ENCODE measurements at places on chromosomes 2 and 18.

DNA sequence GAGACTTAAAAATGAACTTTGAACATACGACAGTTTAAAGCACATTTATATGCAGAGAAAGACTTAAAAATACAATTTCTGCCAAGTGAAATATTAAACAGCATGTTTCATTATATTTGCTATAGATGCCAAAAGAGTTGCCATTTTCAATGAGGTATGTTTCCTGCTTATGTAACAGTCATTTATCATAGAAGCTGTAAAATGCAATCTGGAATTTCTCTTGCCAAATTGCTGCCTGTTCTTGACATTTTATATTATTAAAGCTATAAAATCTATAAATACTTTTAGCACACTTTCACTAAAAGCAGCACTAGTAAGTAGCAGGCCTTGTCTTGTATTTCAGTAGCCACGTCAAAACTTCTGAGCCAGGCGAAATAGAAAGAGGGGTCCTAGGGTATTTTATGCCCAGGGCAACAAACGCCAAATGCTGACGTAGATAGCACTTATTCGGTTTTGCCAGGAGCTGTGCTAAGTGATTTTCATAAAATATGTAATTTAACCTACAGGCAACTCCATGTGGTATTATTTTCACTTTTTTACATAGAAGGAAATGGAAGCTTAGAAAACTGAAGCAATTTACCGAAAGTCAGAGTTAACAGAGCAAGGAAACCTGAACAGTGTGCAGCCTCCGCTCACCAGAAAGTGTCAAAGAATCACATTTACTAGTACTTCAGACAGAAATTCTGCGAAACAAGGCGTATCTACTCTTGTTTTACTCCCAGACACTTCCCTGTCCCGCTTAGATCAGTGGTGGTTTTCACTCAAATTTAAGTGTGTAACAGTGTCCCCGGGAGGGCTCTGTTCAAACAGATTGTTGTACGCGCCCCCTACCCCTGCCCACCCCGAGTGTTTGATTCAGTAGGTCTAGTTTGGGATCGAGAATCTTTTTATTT is 1.2 kb upstream of the CYP20A1 start:
- no peak for DNase-seq

DNA sequence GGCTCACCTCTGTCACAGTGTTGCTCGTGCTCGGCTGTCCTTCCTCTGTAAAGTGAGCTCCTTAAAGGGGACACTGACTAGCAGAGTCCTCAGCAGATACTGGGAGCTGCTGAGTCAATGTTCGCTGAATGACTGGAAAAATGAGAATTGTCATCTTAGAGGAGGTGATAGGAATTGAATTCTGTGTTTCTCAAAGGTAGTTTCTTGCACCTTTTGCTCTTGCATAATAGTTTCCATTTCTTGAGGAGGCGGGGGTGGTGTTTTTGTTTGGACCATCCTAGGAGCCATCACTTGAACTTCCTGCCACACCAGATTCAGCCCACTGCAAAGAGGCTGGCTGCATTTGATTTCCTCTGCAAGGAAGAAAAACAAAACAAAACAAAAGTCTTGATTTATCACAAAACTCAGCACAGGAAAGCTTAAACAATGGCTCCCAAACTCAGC is 11.4 kb upstream of the RFX8 start:
- no peak for DNase-seq

GRCh38 chr18:70028084-70028483 is 80.4 kb upstream of the CD226 start:
- DNase-seq: no peak

DNA sequence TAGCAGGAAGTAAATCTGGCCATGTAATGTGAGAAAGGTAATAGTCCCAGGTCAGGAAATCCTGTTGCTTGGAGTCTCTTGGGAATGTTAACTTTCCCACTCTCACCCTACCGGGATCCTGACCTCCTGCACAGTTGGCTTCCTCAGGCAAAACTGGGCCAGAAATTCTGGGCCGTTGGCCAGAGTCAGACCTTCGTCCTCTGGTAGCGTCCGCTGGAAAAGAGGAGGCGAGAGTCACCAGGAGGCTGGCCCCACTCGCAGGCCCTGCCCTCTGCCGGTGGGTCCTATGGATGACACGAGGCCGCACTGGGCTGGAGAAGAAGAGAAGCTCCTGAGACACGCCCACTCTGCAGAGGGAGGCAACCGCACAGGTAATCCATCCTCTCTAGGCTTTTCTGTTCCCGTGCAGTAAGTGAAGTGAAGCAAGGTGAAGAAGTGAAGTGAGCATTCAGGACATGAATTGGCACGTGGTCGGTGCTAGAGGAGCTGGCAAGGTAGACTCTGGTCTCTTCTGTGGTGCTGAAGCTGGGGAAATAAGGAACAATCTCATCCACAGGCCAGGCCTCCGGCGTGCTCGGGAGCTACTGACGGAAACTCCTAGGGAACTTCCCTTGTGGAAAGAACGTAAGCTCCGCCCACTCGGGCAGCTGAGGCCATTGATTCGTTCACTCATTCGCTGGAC is 182.7 kb upstream of the GLI2 start:
- no peak for DNase-seq

DNA sequence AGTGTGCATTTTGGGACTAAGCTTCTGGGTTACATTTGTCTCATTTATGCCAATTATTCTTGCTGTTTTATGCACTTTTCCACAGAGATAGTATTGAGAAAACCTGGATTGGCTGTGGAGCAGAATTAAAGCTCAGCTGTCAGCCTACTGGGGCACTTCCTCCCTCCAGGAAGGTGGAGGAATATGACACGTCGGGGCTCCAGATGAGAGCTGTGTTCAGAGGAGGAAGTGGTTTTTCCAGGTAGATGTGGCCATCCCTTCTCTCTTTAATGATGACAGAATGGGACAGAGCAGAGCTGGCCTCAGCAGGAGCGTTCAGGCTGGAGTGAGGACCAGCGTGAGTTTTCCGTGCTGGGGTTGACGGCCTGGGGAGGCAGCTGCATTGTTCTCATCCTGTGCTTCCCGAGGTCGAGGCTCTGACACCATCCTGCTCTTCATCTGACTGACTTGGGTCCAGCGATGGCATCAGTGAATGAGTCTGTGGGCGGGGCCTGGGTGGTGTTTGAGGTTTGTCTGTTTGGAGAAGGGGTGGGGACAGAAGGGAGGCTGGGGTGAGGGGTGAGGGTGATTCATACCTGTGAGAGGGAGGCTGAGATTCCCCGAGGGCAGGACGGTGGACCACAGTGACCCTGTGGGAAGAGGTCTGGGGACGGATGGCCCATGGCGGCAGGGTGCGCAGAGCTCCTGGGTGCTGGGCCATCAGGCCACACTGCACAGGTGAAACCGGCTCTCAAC is 207.0 kb downstream of the LDLRAD4 start:
- no peak for DNase-seq

- no peak for DNase-seq
Measured at GRCh38 chr2:27756544-27757498, 14.7 kb upstream of the MRPL33 start.

GRCh38 chr2:101949304-101949703 is 42.5 kb upstream of the IL1R2 start:
- no peak for DNase-seq

- no peak for DNase-seq
Measured at GRCh38 chr18:6054256-6054842, 159.0 kb upstream of the TMEM200C start.

DNA sequence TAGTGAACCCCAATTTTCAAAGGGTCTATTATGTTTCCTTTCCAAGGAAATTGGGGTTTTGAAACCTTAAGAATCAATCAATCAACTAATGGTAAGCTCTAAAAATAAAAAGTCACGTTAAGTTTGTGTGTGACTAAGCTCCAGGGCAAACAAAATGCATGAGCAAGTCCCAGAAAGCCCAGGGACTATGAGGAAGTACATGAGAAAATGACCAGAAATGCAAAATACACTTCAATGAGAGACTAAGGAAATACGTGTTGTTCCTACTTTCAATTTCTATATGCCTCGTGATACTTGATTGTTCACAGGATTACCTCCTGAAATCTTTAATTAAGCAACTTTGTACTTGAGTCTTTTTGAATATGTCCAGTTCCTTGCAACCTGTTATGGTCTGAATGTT is 684.4 kb upstream of the SYT4 start:
- no peak for DNase-seq

DNA sequence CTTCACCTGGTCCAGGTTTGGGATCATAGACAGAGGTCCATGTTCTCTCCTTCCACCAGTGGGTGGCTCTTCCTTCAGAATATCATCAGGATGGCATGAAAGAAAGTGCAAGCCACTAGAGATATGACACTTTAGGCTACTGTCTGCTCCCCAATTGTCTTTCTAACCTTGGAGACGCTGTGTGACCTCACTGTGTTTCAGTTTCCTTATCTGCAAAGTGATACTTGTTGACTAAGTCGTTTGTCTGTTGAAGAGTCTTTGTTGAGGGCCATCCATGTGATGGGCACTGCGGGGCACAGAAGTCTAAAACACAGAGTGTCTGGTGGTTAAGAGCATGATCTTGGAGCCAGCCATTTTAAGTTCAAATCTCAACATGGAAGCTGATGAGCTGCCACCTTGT is 259.9 kb upstream of the THSD7B start:
- no peak for DNase-seq

- DNase-seq: peak; percentile 51
Measured at GRCh38 chr2:86035883-86036668, 69.6 kb downstream of the POLR1A start.

DNA sequence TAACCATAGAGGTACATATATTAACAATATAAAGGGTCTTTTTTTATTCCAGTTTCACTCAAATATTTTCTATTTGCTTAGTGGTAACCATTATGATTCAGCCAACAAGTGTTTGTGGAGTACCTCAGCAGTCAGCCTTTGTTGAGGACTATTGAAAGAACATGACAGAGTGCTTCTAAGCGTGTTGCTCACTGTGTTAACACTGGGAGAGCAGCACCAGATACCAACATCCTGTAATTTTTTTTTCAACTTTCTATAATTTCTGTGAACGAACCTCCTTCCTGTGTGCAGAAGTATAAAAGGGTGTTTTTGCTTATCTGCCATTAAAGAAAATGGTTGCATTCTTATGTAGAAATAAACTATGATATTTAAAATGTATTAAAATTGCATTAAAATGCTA is 239.0 kb downstream of the PHLPP1 start:
- no peak for DNase-seq

DNA sequence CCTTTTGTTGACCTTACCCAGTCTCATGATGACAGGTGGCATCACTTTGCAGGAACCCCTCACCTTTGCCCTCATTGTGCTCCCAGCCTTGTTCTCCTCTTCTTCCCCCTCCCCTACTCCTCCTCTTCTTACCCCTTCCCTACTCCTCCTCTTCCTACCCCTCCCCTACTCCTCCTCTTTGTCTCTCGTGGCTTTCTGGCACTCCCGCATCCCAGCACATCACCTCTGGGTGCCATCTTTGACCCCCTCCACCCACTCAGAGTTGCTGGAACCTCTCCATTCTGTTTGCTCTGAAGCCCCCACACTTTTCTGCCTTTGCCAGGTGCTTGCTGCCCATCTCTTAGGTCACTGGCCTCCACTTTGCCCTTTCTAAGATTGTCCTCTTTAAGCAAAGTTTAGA is 17.1 kb downstream of the UBE2F start:
- no peak for DNase-seq

DNA sequence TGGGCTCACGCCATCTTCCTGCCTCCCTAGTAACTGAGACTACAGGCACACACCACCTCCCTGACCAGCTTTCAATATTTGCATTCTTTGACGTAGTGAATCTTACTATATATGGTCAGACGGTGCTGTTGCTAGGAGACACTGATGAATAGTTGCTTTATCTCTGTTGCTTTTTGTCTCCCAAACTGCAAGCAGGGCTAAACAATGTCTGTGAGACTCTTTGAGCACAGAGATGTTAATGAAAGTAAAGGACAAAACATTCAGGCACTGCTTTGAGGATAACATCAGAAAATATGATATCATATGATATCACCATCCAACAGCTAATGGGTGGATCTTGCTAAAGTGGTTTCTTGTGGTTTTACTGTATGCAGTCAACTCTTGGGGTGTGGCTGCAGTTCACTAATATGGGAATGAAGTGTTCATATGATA is 43.0 kb downstream of the EMILIN2 start:
- DNase-seq: no peak

- no peak for DNase-seq
Measured at GRCh38 chr18:67385455-67385854, 131.1 kb downstream of the DSEL start.

- peak; percentile 12 for DNase-seq
Measured at GRCh38 chr2:70475266-70475665, 78.4 kb downstream of the TGFA start.

DNA sequence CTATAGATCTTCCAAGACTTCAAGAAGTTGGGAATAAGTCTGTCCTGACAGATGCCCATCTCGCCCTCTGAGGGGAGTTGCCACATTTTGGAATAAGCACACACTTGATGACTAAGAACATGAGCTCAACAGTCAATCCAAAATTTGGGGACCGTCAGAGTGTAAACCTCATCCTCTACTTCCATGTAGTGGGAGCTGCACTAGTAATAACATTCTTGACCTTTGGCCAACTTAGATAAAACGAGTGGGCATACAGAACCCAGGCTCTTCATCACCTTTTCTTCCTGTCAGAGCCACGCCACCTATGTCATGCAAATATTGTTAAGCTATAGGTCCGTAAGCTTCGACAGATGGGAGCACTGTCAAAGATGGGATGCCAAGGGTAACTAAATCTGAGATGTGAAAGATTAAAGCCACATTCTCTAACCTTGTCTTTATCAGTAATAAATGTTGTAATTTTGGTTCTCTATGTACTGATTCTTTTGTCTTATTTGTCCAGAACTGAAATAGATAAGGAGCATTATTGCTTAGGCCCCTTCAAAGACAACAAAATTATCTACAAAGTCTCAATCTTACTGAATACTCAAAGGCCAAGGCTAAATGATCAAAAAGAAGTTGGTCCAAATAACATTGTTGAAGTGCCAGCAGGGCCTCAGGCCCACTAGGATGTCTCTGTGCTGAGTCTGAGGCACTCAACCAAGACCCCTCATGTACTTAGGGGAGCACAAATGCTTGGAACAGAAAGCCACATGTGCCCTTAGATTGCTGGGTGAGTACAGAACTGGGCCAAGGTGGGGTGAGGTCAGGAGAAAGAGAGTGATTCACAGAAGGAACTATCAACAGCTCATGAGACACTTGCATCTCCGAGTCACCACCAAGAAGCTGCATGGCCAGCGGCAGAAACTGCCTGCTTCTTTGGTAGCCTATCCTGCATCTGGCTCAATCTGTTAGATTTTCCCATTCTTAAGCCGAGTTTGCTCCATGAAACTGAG is 15.0 kb downstream of the CDH2 start:
- DNase-seq: no peak

- DNase-seq: no peak
Measured at GRCh38 chr2:205755923-205756322, 73.6 kb downstream of the NRP2 start.
